ENCODE measurements at places on chromosomes 1 and 21. TPM values are rescaled to one million over a fixed set of nuclear protein-coding genes. Genes with fewer than 3 reads are reported as not detected.

Gene OXCT2
- 0.28 TPM for total RNA-seq

- DNase-seq: no peak
- peaks cover 3% of the 10 kb centered on the region for H3K36me3 ChIP-seq
- H3K4me3 ChIP-seq: no peak overlapping the region
- peaks cover 5% of the 10 kb centered on the region for H3K4me1 ChIP-seq
- no peaks in the 10 kb centered on the region for H3K27me3 ChIP-seq
- no peak overlapping the region for H3K27ac ChIP-seq
Observed at GRCh38 chr1:178871551-178872320, 859 bp upstream of the ANGPTL1 start.

DNA sequence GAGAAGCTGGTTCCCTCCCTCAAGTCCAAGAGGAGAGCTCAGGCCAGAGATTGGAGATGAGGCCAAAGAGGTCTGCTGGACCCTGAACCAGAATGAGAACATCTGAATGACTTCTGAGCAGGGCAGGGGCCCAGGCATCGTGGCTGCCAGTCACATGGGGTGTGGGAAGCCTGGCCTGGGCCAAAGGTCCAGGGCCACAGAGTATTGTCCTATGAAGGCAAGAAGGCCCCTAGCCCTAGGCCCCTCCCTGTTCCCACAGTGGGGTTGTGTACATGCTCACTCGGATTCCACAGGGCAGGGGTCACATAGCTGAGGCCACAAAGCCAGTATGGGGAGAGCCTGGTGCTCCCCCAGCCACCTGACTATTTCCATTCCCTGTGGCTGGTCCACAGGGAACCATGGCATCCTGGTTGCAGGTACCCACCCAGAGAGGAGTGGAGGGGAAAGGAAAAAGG, 18.5 kb upstream of the SLC1A7 start:
- H3K27ac ChIP-seq: no peak overlapping the region
- peaks cover 5% of the 10 kb centered on the region for H3K4me1 ChIP-seq
- H3K4me3 ChIP-seq: no peak overlapping the region

GRCh38 chr21:15252431-15252830, 187.6 kb upstream of the NRIP1 start:
- H3K4me1 ChIP-seq: no peaks in the 10 kb centered on the region
- no peaks in the 10 kb centered on the region for H3K36me3 ChIP-seq
- H3K27me3 ChIP-seq: no peaks in the 10 kb centered on the region
- DNase-seq: no peak
- H3K27ac ChIP-seq: no peak overlapping the region

- H3K36me3 ChIP-seq: no peaks in the 10 kb centered on the region
- H3K27me3 ChIP-seq: no peaks in the 10 kb centered on the region
- no peak overlapping the region for H3K27ac ChIP-seq
- H3K4me1 ChIP-seq: no peaks in the 10 kb centered on the region
Observed at GRCh38 chr1:114956570-114956969, 73.1 kb upstream of the TSHB start.

DNA sequence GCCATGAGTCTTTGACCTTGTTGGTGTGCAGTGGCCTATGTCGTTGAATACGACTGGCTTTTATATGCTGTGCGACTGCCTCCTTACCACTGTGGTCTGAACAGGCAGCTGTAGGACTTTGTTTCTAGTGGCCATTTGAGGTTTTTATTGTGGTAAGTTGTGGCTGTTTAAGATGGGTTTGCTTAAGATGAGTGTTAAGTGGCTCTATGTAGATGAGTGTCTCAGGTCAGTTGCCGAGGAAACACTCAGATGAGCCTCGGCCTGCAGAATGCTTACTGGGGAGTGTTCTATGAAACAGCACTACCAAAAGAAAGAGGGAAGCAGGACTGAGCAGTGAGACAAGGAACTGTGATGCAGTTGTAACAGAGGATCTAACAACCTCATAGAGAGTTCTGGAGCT, 14.9 kb upstream of the CD1C start:
- no peaks in the 10 kb centered on the region for H3K4me1 ChIP-seq
- no peak for DNase-seq
- no peaks in the 10 kb centered on the region for H3K36me3 ChIP-seq
- no peak overlapping the region for H3K4me3 ChIP-seq
- no peak overlapping the region for H3K27ac ChIP-seq

DNA sequence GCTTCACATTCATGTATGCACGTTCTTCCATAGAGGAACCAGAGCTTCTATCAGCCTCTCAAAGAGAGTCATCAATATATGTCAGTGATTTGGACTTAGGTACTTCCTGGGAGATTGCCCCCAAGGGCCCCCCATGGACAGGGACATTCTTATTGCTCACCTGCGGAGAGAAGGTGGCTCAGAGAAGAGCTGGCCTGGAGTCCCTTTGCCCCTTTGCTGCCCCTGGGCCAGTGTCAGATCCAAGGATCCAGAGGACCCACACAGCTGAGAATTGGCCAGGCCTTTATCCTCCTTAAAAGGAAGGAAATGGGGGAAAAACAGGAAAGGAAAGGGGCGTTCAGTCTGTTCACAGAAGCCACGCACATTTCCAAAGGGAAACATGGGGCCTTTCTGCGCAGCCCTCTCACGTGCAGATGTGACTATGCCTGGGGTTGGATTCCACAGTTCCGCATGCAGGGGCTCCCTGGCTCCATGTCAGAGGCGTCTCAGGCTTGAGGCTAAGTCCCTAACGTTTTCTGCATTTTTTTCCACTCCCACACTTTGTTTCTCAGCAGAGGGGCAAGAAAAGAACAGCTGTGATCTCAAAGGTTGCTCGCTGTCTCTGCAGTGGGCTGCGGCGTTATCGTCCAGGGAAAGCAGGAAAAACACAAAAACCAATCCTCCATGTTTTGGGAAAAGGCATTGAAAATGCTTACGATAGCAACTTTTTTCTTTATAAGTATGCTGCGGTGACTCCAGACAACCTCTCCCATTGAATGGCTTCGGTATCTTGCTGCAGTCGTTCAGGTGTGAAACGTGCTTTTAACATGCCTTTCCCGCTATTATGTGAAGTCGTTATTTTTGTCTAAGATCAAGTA, 5.9 kb downstream of the C1orf226 start:
- peaks cover 30% of the 10 kb centered on the region for H3K27me3 ChIP-seq
- H3K27ac ChIP-seq: no peak overlapping the region
- no peak for DNase-seq
- H3K4me1 ChIP-seq: no peaks in the 10 kb centered on the region
- H3K4me3 ChIP-seq: no peak overlapping the region

- no peak overlapping the region for H3K4me3 ChIP-seq
- H3K27me3 ChIP-seq: no peaks in the 10 kb centered on the region
- H3K36me3 ChIP-seq: no peaks in the 10 kb centered on the region
- no peak overlapping the region for H3K27ac ChIP-seq
- no peak for DNase-seq
Observed at GRCh38 chr1:220432408-220432807, 95.5 kb upstream of the MARK1 start.

GRCh38 chr1:160844447-160845232, 18.0 kb downstream of the CD244 start:
- H3K4me1 ChIP-seq: no peaks in the 10 kb centered on the region
- H3K27ac ChIP-seq: no peak overlapping the region
- no peak for DNase-seq
- no peak overlapping the region for H3K4me3 ChIP-seq
- no peaks in the 10 kb centered on the region for H3K36me3 ChIP-seq

Data from IMR-90 (cell line).